ENCODE measurements at places on chromosomes 3 and 15. TPM values are rescaled to one million over a fixed set of nuclear protein-coding genes. Genes with fewer than 3 reads are reported as not detected.

GRCh38 chr3:138375447-138375846 is 27.1 kb downstream of the MRAS start:
- DNase-seq = peak; percentile 17

DNA sequence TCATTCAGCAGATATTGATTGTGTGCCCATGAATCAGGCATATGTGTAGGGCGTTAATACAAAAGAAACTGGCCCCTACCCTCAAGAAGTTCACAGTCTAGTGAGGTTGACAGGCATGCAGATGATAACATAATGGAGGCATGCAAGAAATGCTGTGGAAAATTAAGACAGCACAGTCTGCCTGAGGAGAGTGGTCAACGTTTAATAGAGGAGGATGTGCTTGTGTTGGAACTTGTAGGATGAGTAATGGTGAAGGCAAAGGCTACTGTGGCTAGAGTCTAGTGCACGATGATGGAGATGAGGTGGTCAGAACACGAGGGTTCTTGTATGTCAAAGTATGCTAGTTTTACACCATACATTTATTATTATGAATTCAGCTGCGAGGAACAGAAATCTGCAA is 295.7 kb downstream of the SOX2 start:
- no peak for DNase-seq

GRCh38 chr15:62989366-62990055 is 53.0 kb upstream of the TPM1 start:
- no peak for DNase-seq

GRCh38 chr3:121624147-121624899 is 31.1 kb downstream of the FBXO40 start:
- DNase-seq = no peak

DNA sequence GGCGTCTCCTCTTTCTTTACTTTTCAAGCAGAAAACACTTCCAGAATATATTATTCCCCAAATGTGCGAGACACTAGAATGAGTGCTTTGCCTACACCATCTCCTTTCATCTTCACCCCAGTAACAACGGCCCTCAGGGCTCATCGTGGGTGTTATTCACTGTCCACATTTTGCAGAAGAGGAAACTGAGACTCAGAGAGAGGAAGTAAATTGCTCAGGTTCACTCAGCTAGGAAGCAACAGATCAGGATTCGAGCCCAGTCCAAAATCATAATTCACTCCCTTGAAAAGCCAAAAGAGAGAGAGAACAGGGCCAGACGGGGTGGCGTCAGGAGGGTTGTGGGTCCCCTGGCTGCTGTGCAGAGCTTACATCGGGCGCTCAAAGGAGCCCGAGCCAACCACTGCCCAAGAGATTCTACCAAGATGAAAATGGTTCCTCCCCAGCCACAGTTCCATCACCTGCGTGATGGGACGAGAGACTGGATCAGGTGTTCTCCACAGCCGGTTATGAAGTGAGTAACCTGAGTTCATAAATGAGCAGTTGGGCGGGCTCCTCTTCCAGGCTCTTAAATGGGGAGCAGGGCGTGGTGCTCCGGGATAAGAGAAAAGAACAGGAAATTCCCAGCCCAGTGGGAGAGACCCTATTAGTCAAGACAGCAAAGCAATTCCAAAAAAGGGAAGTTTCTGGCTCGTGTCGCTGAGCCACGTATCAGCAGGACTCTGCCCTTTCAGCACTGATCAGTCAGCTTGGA is 48.6 kb upstream of the FLNB start:
- DNase-seq = no peak

DNA sequence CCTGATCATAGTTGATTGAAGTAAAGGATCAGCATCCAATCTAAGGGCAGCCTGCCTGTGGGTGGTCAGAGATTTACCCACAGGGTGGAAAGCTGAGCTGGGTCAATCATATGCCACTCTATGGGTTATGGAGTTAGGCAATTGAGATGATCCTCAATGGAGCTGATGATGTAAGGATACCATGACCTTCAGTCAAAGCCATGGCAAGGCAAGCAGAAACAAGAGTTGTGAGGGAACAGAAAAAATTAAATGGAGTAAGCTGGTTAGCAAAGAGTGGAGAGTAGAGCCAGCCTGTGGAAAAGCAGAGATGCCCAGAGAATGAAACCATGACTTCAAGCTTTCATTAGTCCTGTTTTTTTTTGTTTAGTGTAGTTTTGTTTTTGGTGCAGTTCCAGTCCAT is 5.7 kb upstream of the IQGAP1 start:
- no peak for DNase-seq

GRCh38 chr3:45513041-45513440 is 81.5 kb upstream of the LIMD1 start:
- no peak for DNase-seq

GRCh38 chr3:140942221-140943104 is 827 bp downstream of the SLC25A36 start:
- DNase-seq = peak; percentile 75

CELF6 gene
- total RNA-seq = 3.3 TPM

GOLGA8R gene
- total RNA-seq = 15.6 TPM

BTLA gene
- 0.45 TPM for total RNA-seq
